ENCODE measurements at places on chromosomes 1 and 21.

DNA sequence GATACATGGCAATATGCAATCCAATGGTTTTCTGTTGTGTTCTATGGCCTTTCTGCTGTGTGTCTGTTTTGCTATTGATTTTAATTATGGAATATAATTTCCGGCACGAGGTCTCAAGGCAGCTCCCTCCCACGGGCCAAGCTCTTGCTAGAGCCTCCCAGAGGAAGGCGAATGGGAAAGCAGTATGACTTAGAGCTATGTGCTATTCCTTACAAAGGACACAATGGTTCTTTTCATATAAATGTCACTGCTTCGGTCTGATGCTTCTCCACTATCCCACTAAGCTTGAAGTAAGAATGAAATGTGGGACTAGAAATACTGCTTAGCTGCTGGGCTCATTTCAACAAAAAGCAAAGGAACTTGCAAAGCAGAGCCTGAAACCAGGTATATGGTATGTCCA lies 322.2 kb upstream of the BEND5 start:
- no peak for DNase-seq

DNA sequence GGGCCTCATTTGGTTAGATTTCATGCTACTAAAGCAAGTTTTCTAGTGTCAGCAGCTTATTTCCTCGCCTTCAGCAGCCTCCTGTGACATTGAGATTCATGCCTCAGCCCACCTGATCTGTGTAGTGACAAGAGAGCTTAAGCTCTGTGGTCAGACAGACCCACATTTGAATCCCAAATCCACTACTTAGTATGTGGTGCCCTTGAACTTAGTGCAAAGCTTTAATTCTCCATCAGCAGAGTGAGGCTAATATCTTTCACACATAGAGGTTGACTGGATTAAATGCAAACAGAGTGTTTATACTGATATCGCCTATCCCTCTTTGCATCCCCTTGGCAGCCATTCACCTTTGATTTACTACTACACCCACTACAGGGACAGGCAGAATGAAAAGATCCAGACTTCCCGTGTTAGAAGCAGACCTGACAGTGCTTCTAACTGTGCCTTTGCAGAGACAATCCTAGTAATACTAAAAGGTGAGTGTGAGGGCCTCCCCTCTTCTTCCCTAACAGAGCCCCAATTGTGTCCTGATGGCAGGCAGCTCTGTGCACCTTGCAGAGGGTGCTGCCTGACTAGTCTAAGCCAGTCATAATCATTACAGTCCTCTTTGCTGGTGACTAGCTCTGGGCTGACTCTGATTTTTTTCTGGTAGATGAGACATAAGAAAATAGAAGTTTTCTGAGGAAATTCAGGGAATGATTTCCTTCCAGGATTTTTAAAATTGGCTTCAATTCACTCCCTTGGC lies 264.0 kb downstream of the CTH start:
- no peak for DNase-seq

DNA sequence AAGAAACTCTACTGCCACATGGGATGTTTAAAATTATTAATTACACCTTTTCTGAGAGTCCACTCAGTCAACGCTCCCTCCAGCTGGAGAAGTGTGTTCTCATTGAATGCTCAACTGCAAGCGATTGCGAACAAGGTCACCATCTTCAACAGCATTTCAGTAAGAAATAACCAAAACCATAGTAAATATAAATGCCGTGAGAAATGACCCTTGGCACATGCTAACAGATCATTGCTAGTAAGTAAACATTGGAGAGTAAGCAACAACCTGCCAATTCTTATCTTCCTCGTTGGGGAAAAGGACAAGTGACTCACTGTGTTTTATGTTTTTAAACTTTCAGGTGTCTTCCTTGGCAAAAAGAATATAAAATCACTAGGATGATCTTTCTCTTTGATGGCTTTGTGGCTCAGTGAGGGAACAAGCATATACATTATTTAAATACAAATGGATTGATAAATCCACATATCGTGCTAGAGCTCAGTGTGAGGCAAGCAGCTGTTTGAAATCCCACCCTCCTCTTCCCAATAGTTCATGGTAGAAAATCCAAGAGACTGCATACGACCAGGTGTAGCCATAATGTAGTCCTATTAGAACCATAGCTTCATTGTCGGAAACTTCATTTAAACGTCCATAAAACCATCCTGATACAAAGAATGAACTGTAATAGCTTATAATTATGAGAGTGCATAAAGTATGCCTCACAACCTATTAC lies 214.6 kb downstream of the GRIK1 start:
- no peak for DNase-seq

- DNase-seq: no peak
These were observed 19.0 kb downstream of the TEX35 start for GRCh38 chr1:178531887-178532286.

DNA sequence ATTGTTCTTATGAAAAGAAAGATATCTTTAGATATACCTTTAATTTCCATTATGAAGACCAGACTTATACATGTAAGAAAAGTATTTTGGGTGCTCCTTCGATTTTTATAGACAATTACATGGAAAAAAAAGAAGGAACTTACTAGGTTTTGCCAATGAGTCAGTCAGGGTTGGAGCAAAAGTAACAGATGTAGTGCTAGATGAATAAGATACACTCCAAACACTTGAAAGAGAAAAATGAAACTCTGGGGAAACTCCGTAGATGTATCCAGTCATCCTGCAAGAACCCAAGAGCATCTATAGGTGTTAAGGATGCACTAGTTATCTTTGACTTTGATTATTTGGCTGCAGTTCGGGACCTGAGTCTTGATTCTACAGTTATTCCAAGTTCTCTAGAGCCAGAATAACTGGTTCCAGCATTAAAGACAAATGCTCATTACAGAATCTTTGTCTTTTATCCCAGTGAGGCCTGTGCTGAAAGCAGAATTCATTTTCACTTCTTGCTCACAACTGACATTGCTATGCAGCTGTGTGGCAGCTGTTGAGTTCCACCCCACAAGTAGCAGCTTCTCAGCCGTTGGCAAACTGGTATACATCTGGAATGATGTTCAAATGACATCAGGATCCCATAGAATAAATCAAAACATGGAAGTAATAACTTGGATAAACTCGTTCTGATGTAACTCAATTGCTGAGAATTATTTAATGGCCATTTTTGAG lies 326.1 kb downstream of the ASTN1 start:
- no peak for DNase-seq

GRCh38 chr21:19508844-19509243 lies 1105.3 kb upstream of the TMPRSS15 start:
- no peak for DNase-seq

DNA sequence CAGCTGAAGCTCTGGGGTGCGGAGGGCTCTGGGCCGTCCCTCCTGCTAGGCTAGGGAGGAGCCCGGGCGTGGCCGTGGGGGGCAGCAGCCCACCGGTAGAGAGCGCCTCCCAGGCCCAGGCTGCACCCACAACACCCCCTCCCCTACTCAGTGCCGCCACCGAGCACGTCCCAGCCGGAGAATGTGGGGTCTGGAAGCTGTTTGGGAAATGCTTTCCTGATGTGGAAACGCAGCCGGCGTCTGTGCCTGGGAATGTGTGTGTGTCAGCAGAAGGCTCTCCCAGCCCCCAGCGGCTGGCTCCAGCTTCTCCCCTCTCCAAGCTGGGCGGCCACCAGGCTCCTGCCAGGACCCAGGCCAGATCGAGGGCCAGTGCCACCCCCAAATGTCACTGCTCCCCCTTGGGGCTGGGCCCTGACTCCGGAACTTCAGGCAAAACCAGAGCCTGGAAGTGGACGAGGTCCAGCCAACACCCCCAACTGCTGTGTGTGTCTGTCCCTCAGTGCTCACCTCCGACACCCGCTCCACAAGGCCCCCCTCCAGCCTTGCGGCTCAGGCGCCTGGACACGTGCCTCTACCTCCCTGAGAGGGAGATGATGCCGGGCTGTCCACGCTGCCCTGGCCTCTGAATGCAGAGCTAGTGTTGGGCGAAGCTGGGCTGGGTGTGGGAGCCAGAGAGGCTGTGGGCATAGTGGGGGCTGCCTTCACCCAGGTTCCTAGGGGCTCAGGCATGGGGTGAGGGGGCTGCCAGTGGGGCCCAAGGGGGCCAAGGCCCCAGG lies 74.7 kb downstream of the MEGF6 start:
- no peak for DNase-seq

DNA sequence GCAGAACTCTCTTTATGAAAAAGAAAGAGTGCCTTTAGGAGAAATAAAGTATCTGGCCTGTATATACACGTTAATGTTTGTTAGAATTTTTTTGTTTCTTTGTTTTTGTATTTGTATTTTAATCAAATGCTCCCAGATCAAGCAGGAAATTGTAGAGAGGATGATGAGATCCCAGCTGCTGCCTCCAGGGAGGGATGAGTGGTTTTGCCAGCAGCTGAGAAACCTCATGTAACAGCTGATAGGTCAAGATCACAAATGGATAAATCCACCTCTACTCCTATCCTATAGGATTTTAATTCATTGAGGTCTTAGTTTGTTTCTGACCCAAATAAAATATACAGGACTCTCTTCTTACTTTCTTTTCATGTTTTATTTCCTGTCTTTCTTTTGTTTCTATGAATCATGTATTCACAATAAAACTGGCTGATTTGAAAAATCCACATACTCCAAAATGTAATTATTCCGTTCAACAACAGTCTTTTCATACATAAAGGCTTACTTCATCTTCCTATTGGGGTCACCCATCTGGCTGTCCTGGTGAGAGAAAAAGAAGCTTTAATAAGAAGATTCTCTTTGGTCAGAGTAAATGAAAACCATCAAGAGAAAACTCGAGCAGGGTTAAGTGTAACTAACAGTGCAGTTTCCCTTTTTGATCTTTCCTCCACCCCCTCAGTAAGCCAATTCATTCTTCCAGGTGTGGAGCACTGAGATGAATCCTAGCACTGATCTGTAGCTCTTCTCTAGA lies 129.3 kb upstream of the PLPPR5 start:
- DNase-seq: no peak

DNA sequence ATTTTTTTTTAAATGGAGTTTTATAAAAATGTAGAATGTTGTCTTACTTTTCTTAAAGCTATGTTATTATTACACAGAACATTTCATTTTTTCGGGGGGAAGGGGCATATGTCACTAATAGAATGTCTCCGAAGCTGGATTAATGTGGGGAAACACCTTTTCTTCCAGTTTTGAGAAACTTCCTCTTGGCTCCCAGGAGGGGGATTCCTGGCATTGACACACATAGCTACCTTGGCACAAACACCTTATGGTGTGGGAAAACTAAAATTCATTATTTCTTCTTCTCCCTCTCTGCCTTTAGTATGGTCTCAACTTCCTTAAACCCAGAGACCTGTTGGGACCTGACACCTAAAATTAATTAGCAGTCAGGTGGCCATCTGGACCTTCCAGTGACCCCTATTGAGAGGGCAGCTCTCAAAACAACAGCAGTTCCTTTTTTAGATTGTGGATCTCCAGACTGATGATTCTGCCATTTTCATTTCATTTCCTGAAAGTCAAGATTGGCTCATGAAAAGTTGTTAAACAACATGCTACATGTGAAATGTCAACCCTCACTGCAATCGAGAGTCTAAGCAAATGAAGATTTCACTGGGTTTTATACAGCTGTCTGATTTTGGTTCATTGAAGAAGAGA lies 70.1 kb upstream of the EDEM3 start:
- DNase-seq: no peak

DNA sequence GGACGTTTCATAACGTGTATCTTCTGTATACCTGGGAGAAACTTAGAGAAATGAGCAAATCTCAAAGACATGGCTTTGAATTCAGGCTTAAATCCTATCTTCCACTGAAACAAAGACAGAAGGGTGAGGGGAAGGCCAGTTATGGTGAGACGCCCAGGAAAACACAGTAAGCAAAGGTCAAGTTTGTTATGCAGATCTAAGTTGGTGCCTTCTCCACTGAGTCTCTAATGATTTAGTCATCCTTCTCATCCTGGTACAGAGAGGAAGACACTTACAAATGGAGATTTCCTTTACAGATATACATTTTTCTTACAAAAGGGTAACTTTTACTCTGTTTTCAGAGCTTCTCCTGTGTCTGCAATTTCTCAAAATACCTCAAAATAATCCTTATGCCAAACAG lies 64.4 kb downstream of the MAP3K7CL start:
- no peak for DNase-seq

- no peak for DNase-seq
These were observed 46.5 kb upstream of the LPGAT1 start for GRCh38 chr1:211876851-211877590.

GRCh38 chr1:100719490-100719889 lies at the start of gene VCAM1:
Gene VCAM1, plus strand, starts transcription at chr1:100719742. Its CDS starts 119 bp downstream, at chr1:100719861.
- no peak for DNase-seq

DNA sequence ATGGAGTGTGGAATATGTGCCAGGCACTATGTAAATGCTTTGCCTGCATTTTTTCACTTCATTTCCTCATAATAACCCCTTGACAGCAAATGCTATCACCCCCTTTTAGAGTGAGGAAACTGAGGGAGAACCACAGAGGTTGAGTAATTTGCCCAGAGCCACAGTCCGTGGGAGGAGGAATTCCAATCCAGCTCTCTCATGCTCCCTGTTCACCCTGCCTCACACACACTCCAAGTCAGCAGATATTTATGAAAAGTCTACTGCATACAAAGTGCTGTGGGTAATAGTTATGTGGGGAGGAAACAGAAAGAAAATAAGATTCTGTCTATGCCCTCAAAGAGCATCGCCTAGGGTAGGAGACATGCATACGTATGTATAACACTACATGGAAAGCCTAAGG lies 30.9 kb upstream of the RBM15 start:
- DNase-seq: no peak

Measured in breast epithelium (tissue), 4 donors.